ENCODE measurements at places on chromosomes 4 and X.

GRCh38 chr4:162364651-162365050 is 200.9 kb upstream of the FSTL5 start:
- no peak for DNase-seq

- no peak for DNase-seq
Measured at GRCh38 chrX:150366951-150367545, 3.9 kb downstream of the MAMLD1 start.

GRCh38 chr4:44817930-44818329 is 91.6 kb upstream of the GNPDA2 start:
- DNase-seq, result no peak

GRCh38 chrX:23819385-23820234 is 36.6 kb downstream of the SAT1 start:
- no peak for DNase-seq

DNA sequence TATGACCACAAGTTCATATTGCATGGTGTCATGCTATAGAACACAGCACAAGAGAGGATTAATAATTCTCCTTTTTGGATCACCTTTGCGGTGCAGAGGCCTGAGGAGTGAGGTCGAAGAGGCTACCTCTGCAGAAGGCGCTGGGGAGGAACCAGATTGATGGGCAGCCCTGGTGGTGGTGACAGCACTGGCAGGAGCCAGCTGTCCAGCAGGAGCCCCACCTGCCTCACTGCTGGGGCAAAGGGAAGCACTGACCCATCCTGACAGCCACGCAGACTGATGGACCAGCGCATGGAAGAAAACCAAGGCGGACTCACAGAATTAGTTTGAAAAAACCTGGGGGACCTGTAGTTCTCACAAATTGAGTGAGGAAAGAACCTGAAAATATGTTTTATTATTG is 50.9 kb downstream of the COX18 start:
- no peak for DNase-seq

- DNase-seq, result no peak
Measured at GRCh38 chr4:145829629-145830395, 108.8 kb downstream of the ZNF827 start.

DNA sequence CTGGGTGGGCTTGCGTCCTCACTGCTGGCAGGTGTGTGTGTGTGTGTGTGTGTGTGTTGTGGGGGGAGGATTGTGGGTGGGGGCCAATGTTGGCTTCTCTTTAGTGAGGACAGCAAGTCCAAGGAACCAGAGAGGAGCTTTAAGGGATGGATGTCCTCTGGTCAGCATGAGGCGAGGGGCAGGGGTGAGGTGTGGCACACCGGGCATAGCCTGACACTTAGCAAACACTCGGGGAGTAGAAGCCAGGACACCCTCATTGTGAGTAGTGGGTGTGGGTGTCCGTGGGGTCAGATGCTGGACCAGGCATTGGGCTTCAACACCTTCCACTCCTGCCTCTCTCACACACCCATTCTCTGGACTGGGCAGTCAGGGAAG is 2.8 kb downstream of the SORCS2 start:
- no peak for DNase-seq

DNA sequence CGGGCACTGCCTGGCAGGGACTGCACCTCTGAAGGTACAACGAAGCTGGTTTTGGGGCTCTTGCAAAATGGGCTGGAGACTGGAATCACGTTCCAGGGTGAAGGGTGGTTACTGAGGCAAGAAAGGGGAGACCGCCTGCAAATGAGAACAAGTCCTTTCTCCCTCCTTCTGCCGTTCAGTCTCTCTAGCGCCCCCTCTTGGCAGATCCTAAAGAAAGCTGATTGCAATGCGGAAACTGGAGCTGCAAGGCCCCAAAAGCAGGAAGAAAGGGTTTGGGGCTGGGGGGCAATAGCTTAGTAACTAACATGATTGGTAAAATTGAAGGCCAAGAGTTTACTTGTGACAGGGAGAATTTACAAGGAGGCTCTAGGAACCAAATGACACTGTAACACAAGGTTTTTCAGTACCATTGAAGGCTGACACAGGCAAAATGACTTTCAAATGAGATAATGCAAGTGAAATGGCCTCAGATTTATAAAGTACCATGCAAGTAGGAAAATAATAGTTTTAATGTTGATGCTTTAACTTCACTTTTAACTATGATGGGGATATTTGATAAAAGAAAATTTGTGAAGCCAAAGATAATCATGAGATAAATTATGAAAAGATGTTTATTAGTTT is 222.7 kb upstream of the HAND2 start:
- DNase-seq, result peak; percentile 1

- DNase-seq, result no peak
Measured at GRCh38 chr4:110484029-110484428, 8.1 kb downstream of the ENPEP start.

DNA sequence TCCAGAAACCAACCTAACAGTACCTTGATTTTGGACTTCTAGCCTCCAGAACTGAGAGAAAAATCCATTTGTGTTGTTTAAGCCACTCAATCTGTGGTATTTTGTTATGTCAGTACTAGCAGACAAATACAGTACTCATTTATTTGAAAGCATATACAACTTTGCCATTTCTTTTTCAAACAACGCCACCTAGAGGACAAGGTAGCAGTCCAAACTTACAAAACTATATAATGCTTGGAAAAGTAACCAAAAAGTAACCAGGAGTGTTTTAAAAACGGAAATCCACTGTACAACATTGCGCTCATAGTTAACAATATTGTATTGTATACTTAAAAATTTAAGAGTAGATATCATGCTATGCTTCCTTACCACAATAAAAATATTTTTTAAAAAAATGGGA is 37.0 kb upstream of the FGF13 start:
- peak; percentile 8 for DNase-seq

- DNase-seq, result no peak
Measured at GRCh38 chr4:178215763-178216162, 773.5 kb upstream of the AGA start.

GRCh38 chr4:141132709-141133145 is 542 bp downstream of the RNF150 start:
- no peak for DNase-seq

- DNase-seq, result no peak
Measured at GRCh38 chr4:141845901-141846300, 209.5 kb downstream of the IL15 start.

GRCh38 chr4:124067046-124067445 is 645.5 kb downstream of the ANKRD50 start:
- DNase-seq, result no peak

DNA sequence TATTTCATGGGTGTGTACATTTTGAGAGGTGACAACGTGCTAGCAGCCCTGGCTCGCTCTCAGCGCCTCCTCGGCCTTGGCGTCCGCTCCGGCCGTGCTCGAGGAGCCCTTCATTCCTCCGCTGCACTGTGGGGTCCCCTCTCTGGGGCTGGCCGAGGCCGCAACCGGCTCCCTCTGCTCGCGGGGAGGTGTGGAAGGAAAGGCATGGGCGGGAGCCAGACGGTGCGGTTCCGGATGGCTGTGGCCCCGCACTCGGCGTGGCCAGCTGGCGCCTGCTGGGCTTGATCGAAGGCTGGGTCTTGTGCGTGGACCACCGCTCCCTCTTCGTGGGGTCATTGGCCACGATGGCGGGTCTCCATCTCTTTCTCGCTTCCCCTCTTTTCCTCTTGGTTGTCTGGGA is 17.2 kb upstream of the SFRP2 start:
- DNase-seq, result no peak

- no peak for DNase-seq
Measured at GRCh38 chr4:6695660-6696610, 2.3 kb downstream of the S100P start.

DNA sequence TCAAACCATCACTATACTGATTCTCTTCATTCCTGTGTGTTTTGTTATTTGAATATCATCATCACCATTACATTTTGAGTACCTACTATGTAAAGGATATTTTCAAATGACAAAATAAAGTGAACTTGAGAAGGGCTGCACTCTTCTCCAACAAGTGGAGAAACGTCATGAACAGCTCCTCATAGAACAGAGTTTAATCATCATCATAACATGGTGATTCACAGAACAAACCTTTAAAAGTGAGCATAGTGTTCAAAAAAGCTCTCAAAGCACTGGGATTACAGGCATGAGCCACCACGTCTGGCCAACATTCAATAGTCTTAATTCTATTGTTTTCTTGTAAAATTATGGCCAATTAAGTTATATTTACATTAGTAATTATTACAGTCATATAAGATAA is 993.9 kb downstream of the PDHA2 start:
- no peak for DNase-seq

- DNase-seq, result no peak
Measured at GRCh38 chrX:43969504-43970501, 3.4 kb downstream of the NDP start.

DNA sequence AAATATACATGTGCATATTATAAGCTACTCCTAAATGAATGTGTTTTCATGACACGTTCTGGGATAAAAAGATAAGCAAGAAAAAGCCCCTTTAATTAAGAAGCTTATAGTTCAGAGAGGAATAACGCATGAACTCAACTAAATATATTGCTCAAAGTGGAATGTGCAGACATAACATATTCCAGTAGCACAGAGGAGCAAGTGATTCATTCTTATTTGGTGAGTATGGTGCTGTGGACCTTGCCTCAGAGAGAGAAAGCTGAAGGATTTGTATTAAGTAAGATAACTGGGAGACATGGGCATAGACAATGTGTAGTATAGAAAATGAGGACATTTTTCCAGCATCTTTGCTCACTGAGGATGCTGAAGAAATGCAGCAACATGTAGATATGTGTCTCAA is 76.8 kb downstream of the CFAP299 start:
- no peak for DNase-seq

DNA sequence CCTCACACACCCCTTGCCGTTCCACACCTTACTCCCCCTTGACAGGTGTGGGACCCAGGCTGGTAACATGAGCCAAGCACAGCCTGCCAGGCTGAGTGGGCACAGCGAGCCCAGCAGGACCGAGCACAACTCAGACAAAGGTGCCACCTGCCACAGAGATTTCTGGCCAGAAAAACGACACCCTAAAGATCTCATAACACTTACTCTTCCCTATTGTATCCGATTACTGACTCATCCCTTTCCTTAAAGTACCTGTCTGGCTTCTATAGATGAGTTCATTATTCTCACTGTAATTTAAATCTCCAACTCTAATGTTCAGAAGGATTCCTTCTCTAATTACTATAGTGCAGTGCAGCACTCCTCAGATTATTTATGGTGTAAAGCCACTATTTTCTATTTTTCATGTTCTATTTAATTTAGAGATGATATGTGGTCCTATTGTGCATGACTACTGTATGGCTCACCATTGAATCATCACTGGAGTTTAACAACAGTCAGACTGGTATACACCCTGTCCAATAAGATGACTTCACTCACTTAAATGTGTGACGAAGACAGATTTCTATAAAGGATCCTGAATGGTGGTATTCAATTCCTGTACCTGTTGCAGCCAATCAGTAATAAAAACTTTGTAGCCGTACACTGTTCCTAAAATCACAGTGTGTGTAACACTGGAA is 7.6 kb upstream of the SYTL5 start:
- peak; percentile 5 for DNase-seq

DNA sequence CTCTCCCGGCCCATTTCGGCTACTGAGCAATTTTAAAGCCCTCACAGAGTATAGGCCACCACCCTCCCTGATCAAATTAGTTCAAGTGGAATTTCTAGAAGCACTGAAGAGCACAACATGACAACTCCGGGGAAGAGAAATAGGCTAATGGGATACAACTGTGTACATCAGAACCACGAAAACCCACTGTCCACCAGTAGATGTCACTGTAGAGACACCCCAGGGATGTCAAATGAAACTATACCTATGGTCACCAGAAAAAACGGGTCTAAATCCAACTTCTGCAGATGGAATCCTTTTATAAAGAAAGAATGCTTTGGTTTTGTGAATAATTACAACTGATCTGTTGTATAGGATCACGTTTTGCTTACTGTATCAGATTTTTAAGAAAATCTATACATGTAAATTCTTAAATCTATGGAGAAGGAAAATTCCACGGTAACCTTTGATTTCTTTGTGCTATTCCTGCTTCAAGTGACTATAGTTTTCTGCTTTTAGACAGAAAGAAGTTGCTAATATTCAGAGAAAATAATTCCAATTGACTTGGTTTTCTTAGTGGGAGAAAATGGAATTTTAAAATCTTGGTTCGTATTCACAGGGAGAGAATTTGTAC is 29.5 kb upstream of the MAP3K15 start:
- DNase-seq, result peak; percentile 42

GRCh38 chrX:135295944-135296305 is 13.4 kb upstream of the ETDC start:
- no peak for DNase-seq

DNA sequence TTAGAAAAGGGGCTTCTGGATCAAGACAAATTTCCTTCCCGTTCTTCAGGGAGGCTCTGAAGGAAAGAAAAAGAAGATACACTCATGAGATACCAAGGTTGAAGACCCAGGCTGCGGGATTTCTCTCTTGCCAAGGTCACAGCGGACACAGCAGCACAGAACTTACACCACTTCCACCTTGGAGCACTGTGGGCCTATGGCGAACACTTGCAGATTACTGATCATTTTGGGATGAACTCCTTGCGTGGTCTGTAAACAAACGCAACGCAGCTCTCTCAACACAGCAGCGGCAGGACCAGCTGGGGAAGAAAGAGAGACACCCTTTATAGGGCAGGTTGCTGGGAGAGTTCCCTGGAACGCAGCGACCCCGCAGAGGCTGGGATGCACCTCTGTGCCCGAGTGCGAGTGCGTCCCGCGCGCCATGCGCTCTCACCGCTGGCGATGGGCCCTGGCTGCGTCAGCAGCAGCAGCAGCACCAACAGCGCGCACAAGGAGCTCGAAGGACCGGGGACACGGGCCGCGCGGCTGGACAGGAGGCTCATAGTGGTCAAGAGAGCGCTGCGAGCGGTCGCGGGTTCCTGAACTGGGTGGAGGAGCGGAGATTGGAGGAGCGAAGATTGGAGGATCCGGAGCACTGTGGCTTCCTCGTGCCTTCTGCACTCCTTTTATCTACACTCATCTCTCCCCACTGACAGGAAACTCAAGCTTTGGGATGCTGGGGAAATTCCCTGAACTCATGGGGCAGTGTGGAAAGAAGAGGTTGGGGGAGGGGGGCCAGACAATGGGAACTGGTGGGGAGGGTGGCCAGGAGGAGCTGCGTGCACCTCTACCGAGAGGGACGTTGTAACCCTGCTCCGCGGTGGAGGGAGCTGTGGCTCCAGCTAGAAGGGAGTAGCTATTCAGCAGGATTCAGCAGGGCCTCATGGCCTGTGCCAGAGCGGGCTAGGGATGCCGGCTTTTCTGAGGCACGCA is at the start of gene CXCL5:
CXCL5 (minus strand) TSS at position 638 of the 972 bp plus-strand sequence; CDS start at position 542, 96 bp downstream.
- peak; percentile 60 for DNase-seq

- DNase-seq, result no peak
Measured at GRCh38 chrX:41265615-41266014, 68.3 kb upstream of the DDX3X start.

DNA sequence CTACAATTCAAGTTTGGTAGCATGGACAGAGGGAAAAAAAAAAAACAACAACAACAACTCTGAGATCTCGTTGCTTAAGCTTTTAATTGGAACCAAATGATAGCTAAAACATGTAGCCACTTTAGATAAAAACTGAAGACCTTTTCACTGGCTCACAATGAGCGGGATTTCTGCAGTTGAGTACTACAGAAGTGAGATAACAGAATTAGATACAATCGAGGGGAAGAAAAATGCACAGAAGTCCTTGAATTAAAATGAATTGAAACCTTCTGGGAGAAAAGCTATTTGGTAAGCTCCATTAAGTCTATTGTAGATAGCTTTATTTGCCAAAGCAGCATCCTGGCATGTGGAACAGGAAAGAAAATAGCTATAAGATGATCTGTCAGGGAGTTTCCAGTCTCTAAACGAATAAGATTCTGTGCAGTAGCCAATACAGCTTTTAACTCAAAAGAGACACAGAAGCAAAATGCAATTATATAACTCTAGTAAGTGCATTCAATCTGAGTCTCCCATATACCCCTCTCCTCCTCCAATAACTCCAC is 248.5 kb downstream of the ENOX2 start:
- DNase-seq, result peak; percentile 10

Data from fibroblast of the conjunctiva (primary cell).